ENCODE measurements at places on chromosomes 5 and 9. TPM values are rescaled to one million over a fixed set of nuclear protein-coding genes. Genes with fewer than 3 reads are reported as not detected.

DNA sequence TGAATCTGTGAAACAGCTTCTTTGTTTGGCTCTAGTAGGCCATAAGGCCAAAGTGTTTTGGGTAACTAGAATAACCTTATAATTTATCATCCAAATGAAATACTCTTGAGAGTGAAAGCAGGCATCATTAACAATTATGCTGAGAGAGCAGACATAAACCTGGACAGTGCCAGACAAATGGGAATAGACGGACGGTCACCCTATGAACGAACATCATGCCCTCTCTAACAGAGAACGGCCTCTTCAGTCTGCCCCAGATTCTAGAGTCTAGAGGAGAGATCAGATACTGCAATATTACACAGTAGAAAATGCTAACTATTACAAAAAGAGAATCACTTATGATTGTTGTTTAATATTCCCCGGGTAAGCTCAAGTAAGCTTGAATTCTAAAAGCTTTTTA is 68.5 kb downstream of the APBA1 start:
- H3K36me3 ChIP-seq: no peaks in the 10 kb centered on the region
- no peak overlapping the region for H3K27ac ChIP-seq
- no peaks in the 10 kb centered on the region for H3K27me3 ChIP-seq
- DNase-seq: no peak
- no peak overlapping the region for H3K4me3 ChIP-seq
- no peaks in the 10 kb centered on the region for H3K4me1 ChIP-seq

The CBY3 gene
- total RNA-seq: not detected

The MEIKIN gene
- total RNA-seq: not detected

The PCDH12 gene
- total RNA-seq: not detected

GRCh38 chr9:14087576-14087975 is 226.4 kb downstream of the NFIB start:
- peaks cover 9% of the 10 kb centered on the region for H3K4me1 ChIP-seq
- DNase-seq: no peak

DNA sequence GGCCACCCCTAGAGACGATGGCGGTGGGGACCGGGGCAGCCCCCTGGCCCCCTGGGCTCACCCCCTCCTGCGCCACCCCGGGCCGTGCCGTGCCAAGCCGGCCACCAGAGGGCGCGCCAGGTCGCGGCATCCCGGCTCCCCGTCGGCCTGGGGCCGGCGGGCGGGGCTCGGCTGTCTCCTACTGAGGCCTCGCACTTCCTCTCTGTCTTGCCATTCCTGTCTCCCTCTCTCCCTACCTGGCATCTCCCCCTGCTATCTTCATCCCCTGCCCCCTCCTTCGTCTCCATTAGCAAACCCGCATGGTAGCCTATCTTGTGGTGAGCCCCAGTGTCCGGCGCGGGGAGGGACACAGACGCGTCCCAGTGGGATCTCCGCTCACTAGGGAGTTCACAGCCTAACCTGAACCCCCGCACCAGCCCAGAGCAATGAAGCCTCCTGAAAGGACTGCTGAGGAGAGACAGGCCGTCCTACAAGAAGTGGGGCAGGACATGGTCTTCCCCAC is 29.8 kb upstream of the FABP6 start:
- H3K27me3 ChIP-seq: peaks cover 26% of the 10 kb centered on the region
- H3K27ac ChIP-seq: no peak overlapping the region
- H3K4me1 ChIP-seq: peaks cover 16% of the 10 kb centered on the region
- H3K4me3 ChIP-seq: peak overlapping the region; percentile 76
- no peaks in the 10 kb centered on the region for H3K36me3 ChIP-seq

The SYK gene
- 9.6 TPM for total RNA-seq

- no peaks in the 10 kb centered on the region for H3K4me1 ChIP-seq
- peaks cover 3% of the 10 kb centered on the region for H3K36me3 ChIP-seq
- H3K27me3 ChIP-seq: no peaks in the 10 kb centered on the region
- DNase-seq: no peak
- H3K4me3 ChIP-seq: no peak overlapping the region
Observed at GRCh38 chr5:82332886-82333615, 54.9 kb upstream of the RPS23 start.

The SH3GL2 gene
- total RNA-seq: 3.3 TPM

DNA sequence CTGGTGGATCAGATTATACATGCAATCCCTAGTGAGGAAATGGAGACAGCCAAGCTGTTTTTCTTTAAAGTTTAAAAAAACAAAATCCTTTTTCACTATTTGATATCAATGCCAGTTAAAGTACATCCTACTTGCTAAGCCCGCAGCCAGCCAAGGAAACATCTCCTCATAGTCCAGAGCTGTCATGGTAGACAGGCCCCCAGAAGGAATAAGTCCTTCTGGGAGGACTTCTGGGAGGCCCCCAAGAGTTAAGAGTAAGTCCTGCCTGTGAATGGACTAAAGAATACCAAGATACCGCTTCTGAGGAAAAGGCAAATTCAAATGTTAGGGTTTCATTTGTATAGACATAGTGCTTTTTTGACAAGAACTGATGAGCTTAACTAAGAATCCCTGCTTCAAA is 38.3 kb downstream of the MOCS2 start:
- no peaks in the 10 kb centered on the region for H3K27me3 ChIP-seq
- no peaks in the 10 kb centered on the region for H3K36me3 ChIP-seq
- no peak overlapping the region for H3K27ac ChIP-seq
- H3K4me1 ChIP-seq: no peaks in the 10 kb centered on the region
- no peak overlapping the region for H3K4me3 ChIP-seq

GRCh38 chr9:94980947-94981722 is 254.6 kb downstream of the AOPEP start:
- H3K27me3 ChIP-seq: no peaks in the 10 kb centered on the region
- H3K4me3 ChIP-seq: no peak overlapping the region
- DNase-seq: no peak
- H3K36me3 ChIP-seq: peaks cover 5% of the 10 kb centered on the region

The HTR4 gene
- not detected for total RNA-seq

DNA sequence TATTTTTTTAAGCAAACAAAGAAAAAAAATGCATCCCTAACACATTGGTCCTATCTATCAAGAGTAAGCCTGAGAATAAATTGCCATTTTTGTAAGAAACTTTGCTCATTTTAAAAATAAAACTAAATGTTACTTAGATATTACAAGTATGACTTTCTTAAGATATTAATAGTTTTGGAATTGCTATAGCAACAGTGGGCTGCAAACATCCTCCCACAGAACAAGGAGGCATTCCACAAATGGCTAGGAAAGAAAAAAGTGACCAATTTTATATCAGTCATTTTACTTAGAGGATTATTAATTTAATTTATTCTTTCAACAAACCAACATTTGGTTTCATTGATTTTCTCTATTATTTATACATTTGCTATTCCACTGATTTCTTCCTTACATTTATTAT is 63.7 kb downstream of the LURAP1L start:
- no peak overlapping the region for H3K27ac ChIP-seq
- H3K36me3 ChIP-seq: no peaks in the 10 kb centered on the region
- H3K4me1 ChIP-seq: no peaks in the 10 kb centered on the region
- no peak for DNase-seq
- H3K4me3 ChIP-seq: no peak overlapping the region
- no peaks in the 10 kb centered on the region for H3K27me3 ChIP-seq

- H3K36me3 ChIP-seq: peaks cover 36% of the 10 kb centered on the region
- peak overlapping the region; percentile 46 for H3K27ac ChIP-seq
- H3K4me3 ChIP-seq: no peak overlapping the region
Observed at GRCh38 chr5:172347496-172348052, 64.0 kb upstream of the UBTD2 start.

DNA sequence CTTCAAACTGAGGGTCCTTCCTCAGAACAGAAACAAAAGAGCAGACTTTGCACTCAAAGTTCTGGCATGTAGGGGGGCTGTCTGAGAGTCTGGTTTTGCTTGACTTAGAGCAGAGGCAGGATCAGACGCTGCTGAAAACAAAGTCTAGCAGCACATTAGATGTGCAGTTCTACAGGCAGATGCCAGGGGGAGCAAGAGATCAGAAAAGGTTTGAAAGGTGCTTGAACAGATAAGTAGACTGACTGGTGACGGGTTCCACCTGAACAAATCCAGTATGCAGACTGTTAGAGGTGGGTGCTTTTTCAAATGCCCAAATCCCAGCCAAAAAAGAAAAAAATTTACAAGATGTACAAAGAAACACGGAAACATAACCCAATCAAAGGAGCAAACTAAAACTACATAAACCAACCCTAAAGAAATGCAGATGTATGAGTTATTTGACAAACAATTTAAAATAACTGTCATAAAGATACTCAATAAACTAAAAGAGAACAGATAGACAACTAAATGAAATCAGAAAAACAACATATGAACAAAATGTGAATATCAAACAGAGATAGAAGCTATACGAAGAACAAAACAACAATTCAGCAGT is 194.7 kb upstream of the FREM1 start:
- H3K27ac ChIP-seq: no peak overlapping the region
- peaks cover 5% of the 10 kb centered on the region for H3K4me1 ChIP-seq
- H3K27me3 ChIP-seq: peaks cover 3% of the 10 kb centered on the region
- DNase-seq: no peak

GRCh38 chr5:79499640-79500273 is 14.2 kb downstream of the HOMER1 start:
- H3K36me3 ChIP-seq: no peaks in the 10 kb centered on the region
- no peaks in the 10 kb centered on the region for H3K27me3 ChIP-seq
- no peak overlapping the region for H3K27ac ChIP-seq
- peaks cover 24% of the 10 kb centered on the region for H3K4me1 ChIP-seq
- no peak for DNase-seq

The IRGM gene
- not detected for total RNA-seq

The ZBTB34 gene
- 21.5 TPM for total RNA-seq

DNA sequence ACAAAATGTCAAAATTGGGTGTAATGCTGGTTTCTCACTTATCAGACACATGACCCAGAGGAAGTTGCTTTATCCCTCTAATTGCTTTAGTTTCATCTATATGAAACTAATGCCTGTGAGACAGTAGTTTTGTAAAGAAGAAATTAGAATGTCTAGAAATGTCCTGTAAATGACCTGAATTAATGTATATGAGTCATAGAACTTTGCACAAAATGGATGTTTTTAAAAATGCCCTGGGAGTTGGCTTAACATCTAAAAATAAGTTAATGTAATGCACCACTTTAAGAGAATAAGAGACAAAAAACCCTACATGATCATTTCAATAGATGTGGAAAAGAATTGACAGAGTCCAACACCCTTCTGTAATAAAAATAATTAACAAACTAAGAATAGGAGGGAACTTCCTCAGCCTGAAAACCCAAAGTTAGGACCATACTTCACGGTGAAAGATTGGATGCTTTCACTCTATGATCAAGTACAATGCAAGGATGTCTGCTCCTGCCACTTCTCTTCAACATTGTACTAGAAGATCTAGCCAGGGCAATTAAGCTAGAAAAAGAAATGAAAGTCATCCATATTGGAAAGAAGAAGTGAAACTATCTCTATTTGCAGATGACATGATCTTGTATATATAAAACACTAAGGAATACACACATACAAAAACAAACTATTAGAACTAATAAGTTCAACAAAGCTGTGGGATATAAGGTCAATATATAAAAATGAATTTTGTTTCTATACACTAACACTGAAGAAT is 117.9 kb downstream of the MELK start:
- no peaks in the 10 kb centered on the region for H3K4me1 ChIP-seq
- no peak overlapping the region for H3K4me3 ChIP-seq
- no peak overlapping the region for H3K27ac ChIP-seq
- H3K27me3 ChIP-seq: no peaks in the 10 kb centered on the region
- DNase-seq: no peak
- no peaks in the 10 kb centered on the region for H3K36me3 ChIP-seq

DNA sequence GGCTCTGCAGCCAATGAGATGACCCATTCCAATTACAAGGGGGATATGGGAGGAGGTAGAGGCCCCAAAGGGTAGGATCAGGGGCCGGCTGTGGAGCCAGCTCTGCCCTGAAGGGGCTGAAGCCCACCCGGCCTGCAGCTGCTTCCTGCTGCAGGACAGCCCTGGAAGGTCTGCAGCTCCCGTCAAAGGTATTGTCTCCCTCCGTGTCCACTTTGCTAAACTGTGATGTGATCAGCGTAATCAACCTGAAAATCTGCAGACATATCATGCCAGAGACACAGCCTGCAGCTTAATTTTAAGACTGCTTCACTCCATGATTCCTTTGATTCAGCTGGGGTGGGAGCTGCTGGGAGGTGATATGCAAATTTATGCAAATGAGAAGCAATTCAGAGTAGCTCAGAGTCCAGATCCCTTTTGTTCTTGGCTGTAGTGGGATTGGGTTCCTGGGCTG is 90.7 kb downstream of the GADD45G start:
- H3K27me3 ChIP-seq: peaks cover 54% of the 10 kb centered on the region
- no peak overlapping the region for H3K4me3 ChIP-seq
- DNase-seq: no peak
- no peak overlapping the region for H3K27ac ChIP-seq

GRCh38 chr5:107570805-107571531 is 99.8 kb downstream of the EFNA5 start:
- H3K4me1 ChIP-seq: peaks cover 42% of the 10 kb centered on the region
- peak overlapping the region; percentile 88 for H3K27ac ChIP-seq
- no peaks in the 10 kb centered on the region for H3K36me3 ChIP-seq
- no peak overlapping the region for H3K4me3 ChIP-seq

GRCh38 chr5:54845567-54845941 is 139.8 kb downstream of the ESM1 start:
- no peak overlapping the region for H3K27ac ChIP-seq
- no peaks in the 10 kb centered on the region for H3K27me3 ChIP-seq
- H3K4me1 ChIP-seq: peaks cover 35% of the 10 kb centered on the region
- H3K4me3 ChIP-seq: no peak overlapping the region
- DNase-seq: no peak

The RAB3C gene
- total RNA-seq: 25.2 TPM

DNA sequence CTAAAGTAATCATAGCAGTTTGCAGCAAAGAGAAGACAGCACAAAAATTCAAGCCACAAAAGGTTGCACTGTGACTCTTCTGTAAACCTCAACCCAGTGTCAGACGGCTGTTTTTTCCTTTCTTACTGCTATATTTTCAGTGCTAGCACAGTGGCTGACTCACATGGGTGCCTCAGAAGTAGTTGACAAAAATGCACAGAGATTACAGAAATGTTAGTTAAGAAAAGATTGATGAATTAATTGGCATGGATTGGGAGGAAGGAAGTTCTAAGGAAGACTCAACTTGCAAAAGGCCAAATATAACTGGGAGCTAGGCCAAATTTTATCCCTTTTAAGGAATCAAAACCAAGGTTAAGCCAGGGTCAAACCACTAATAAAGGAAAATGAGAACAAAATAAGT is 43.7 kb upstream of the ITGA1 start:
- no peaks in the 10 kb centered on the region for H3K36me3 ChIP-seq
- no peak overlapping the region for H3K4me3 ChIP-seq
- no peak overlapping the region for H3K27ac ChIP-seq
- no peaks in the 10 kb centered on the region for H3K27me3 ChIP-seq
- DNase-seq: no peak

DNA sequence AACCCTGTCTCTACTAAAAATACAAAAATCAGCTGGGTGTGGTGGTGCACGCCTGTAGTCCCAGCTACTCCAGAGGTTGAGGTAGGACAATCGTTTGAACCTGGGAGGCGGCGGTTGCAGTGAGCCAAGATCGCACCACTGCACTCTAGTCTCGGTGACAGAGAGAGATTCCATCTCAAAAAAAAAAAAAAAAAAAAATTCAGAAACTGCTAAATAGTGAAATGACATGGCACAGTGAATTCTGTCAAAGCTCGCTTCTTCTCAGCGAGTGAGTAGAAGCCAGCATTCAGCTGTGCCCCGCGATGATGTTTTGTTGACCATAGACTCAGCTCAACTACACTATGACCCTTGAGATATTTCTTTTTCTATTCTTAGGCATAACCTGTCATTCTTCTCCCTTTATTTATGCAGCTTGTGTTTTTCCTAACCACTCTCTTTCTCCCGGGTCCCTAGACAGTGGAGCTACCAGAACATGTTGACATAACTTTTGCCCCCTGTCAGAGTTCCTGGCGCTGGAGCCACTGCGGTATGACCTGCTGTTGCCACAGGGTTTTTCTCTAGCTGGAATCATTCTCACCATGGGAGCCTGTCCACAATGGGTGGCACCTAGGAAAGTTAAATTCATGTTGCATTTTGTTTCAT is 13.5 kb upstream of the IQGAP2 start:
- H3K27ac ChIP-seq: no peak overlapping the region
- peaks cover 38% of the 10 kb centered on the region for H3K4me1 ChIP-seq
- DNase-seq: no peak
